Kidney glomerular epithelial cell (primary cell): ENCODE measurements at places on chromosomes 6 and 20.
A peak's percentile ranks its signal among the peaks of the same experiment; 100 is the strongest.

DNA sequence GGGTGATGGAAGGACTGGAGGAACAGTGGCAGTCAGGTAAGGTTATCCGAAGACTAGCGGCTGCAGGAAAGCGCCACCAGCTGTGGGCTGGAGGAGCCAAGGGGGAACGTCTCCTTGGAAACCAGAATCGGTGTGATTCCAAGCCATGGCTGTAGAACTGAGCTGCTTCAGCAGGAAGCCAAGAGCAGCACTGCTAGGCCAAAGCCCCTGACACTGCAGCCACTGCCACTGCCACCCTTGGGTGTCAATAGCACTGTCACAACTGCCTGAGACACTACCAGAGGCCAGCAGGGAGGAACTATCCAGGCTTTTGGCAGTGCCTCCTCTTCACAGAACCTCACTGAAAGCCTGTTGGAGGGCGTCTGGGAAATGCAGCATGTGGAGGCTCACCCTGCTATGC is 289.6 kb upstream of the SUPT3H start:
- DNase-seq = no peak

DNA sequence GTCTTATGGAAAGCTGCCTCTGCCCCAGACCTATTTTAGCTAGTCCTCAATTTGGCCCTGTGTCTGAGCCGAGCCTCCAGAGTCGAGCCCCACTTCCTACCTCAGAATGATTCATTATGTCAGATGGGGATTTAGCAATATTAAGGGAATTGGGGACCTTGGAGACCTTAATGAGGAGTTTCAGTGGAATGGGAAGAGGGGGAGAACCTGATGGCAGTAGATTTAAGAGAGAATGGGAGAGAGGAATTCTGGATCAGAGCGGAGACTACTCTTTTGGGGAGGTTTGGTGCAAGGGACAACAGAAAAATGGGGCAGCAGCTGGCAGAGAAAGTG is 63.5 kb downstream of the EFHC1 start:
- DNase-seq = no peak

DNA sequence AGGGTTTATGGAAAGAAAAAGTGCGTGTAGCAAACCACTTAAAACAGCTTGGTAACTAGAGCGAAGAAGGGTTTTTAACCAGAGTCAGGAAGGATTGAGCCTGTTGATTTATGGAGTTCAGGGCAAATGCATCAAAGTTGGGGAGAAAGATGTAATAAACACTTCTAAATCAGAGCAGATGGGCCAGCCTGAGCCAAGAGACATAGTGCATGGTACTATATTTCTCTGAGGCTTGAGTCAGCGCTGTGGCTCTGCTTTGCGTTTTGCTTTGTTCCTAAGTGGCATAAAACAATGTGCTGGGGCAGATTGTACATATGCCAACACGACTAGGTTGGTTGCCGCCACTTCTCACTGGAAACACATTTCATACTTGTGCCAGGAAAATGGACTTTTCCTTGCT is 111.3 kb downstream of the BCKDHB start:
- no peak for DNase-seq

DNA sequence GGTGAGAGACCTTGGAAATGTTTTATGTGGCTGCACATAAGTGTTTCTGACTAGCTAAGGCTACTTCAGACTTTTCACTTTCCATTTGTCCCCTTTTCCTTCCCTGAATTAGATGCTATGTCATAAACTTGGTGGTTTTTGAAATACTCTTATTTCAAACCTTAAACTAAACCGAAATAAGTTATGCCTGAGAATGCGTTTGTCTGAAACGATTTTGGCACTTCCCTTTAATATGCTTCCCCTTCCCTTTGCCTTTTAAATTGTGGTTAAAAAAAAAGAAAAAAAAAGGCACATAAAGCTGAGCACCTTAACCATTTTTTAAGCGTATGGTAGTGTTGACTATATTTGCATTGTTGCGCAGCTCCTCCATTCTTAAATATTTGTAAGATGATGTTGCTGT is 14.3 kb downstream of the ZNF451 start:
- no peak for DNase-seq

DNA sequence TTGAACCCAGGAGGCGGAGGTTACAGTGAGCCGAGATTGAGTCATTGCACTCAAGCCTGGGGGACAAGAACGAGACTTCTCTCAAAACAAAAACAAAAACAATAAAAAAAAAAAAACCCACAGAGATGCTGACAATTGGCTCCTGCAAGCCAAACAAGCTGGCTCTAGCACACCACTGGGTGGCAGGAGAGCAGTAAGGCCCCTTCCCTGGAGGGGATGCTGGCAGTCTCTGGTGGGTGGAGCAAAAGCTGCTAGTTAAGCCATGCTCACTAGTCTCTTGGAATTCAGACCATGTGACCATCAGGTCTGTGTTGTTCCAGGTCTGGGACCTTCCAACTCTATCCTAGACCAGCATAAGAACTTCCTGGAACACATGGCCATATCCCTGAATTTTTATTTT is 18.9 kb upstream of the DSN1 start:
- peak; percentile 88 for DNase-seq

GRCh38 chr20:2402271-2402980 is 21.7 kb downstream of the TGM6 start:
- DNase-seq = peak; percentile 43

DNA sequence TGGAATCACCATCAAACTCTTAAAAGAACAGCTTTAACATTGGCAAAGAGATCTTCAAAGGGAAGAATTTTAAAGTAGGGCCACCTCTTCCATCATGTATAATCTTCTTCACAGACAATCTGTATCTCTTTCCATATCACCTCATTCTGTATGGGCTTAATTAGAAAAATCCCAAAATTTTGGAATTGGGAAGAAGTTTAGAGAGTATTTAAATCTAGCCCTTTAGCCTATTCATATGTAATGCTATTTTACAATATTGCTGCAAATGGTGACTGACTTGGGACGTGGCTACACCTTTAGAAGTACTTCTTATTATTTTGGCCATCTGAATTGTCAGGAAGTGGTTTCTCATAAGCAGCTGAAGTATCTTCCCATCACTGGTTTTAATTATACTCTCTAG is 474.3 kb downstream of the RFPL4B start:
- no peak for DNase-seq

DNA sequence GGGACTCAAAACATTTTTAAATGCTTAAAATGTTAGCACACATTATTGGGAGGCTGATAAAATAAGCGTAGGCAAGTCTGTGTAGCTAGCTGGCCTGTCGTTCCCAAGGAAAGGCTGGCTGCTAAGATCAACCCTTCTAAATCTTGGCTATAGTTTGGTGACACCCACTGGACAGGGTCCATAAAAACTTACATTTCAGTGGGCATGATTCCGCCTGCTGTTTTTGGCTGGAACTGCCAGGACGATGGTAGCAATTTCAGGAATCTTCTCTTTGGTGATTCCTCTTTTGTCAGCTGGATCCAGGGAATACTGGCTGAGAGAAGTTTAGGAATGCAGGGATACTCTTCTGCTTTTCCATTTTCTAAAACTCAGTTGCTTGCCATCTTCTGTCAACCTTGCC is 162.2 kb downstream of the NKAIN2 start:
- peak; percentile 9 for DNase-seq

- DNase-seq = no peak
These were observed 357.2 kb downstream of the CD83 start for GRCh38 chr6:14474816-14475215.

- DNase-seq = no peak
These were observed 115.9 kb downstream of the COL12A1 start for GRCh38 chr6:75089921-75090320.

GRCh38 chr6:130716466-130716865 is 110.7 kb upstream of the SMLR1 start:
- no peak for DNase-seq

GRCh38 chr6:6131492-6132109 is 124.9 kb upstream of the NRN1 start:
- no peak for DNase-seq

DNA sequence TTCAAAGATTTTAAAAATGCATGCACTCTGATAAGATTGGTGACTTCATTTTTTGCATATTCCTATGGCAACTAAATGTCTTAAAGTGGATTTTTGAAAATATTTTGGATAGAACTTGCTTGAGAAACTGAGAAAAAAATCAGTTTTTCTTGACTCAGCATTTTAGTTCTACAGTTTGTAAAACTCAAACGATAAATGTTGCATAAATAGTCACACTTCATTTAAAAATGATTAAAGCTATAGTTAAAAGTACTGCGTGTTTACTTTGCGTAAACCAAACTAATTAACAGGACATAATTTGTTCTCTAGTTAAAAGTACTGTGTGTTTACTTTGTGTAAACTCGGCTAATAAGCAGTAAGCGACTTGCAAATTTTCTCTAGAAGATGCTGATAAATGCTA is 28.3 kb upstream of the MEI4 start:
- no peak for DNase-seq

- no peak for DNase-seq
These were observed 477.0 kb downstream of the HAO1 start for GRCh38 chr20:7463290-7463689.

DNA sequence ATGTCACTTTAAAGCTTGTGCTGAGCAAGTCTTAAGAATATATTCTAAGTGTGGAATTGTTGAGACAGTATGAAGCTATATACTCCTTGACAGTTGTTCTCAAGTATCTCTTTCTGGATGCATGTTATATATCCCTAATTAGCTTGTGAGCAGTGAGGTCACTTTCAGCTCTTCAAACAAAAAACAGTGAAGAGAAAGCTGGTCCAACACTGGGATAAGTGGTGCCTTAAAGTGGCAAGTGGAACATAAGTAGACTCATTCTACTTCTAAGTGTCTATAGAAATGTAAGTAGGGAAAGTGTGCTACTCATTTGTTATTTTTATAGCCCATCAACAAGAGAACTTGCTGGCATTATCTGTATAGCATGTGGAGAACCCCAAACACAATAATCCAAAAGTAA is 133.1 kb upstream of the BACH2 start:
- no peak for DNase-seq

DNA sequence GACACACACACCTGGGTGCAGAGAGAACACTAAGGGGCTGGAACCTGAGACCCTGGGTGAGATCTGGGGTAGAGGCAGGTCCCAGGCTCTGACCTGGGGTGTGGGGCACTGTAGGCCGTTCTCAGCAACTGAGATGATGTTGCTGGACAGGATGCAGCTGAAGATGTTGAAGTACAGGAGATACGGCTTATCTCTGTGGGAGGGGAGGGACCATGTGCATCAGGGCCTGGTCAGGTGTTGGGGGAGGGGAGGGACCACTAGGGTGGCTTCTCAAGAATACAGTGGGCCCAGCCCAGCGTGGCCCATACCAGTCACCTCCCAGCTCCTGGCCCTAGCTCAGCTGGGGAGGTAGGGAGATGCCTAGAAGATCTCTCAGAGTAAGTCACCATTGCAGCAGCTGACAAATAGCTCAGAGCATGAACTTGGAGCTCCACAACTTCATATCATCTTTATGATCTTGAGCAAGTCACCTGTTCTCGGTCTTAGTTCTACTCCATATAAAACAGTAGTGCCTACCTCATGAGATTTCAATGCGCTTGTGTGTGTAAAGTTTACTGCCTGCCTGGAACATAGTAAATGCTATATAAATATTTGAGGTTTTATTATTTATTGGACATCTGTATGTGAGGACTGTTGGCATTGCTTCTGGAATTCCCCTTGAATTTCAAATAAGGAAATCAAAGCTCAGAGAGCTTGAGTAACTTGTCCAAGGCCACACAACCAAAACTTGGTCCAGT is 3.8 kb downstream of the SLC44A4 start:
- no peak for DNase-seq

DNA sequence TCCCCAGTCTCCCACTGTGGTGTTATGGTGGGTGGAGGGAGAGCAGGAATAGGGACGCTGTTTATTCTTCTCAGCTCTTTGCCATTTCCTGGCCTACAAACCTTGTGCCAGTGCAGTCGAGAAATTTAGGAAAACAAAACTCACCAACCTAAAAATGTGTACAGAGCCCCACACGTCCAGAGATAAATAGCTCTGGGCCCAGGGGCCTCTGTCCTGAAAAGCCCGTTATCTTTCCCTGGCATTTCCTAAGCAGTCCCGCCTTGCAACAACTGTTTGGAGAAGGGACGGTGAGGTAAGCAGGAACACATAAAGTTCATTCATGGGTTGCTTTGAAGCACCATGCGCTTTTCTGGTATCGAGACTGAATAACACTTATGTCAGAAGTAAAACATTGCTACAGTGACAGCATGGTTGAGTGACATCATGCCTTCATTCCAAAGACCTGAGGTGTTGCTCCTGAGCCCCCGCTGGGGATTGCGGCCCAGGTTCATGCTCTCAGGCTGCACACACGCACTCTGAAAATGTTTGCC is 80.1 kb upstream of the NXT1 start:
- peak; percentile 29 for DNase-seq

- no peak for DNase-seq
These were observed 73.3 kb downstream of the IGF2R start for GRCh38 chr6:160042014-160042773.

DNA sequence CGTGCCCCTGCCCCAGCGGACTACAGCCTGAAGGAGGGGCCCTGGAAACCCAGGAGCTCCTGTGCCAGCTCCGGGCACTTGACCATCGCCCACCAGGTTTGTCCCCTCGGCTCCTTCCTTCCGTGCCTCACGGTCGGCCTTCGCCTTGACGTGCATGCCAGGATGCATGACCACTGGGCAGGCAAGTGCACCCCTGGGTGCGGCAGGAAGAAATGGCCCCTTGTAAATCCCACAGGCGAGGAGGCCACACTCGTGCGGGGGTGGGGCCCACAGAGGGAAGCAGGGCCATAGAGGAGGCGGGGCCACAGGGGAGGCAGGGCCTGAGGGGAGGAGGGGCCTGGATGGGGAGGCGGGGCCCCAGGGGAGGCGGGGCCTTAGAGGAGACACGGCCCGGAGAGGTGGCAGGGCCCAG is 81.7 kb downstream of the YTHDF1 start:
- DNase-seq = no peak

GRCh38 chr20:43349841-43350240 is 107.9 kb upstream of the SRSF6 start:
- DNase-seq = no peak

- no peak for DNase-seq
These were observed 41.3 kb downstream of the TXLNB start for GRCh38 chr6:139250296-139251044.

- no peak for DNase-seq
These were observed 855 bp upstream of the GFOD1 start for GRCh38 chr6:13488015-13488895.

DNA sequence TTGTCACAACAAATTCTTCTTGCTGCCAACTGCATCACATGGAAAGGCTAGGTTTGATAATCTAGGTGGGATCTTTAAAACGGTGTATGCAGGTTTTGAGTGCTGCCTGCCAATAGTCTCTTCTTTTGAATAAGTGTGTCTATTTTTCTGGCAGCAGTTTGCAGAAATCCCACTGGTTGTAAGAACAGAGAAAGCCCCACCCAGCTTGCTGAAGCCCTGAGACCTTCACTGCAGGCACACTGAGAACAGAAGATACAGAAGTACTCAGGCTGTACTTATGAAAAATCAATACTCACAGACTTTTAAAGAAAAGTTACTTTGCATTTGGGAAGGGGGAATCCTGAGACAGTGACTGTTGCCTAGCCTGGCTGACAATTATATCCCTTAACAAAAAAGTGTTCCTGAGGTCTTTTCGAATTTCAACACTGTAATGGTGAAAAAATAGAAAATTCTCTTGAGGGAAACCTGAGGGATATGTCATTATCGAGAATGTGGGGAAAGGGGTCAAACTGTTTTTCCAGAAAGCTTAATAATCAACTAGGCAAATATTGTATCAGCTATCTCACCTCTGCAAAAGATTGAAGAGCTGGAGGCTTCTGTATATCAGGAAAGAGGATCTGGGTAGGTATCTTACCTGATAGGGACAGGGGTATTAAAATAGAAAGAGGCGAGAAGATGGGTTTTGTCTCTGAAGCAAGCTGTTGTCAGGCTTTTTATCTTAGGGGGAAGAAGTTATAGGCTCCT is 199.9 kb downstream of the LRFN2 start:
- no peak for DNase-seq
